Fibroblast of skin of scalp (primary cell): ENCODE measurements at places on chromosomes 11 and 22.

DNA sequence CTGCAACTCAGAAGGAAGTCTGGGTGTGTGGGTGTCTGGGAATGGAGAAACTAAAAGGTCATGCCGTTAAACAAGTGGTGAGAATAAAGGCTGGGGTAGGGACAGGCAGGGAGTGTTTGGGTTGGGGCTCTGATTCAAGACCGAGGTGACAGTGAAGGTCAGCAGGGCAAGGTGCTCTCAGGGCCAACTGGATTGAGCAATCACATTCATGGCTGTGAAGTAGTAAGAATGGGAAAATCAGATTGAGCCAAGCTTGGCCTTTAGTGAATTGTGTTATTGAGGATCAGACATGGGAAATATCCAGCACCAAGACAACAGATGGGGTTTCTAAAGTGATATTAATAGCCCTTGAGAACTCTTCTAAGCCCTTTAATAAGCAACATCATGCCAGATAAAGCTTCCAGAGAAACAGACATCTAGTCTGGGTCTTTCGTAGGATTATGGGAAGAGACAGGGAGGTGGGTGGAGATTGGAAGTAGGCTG, 24.3 kb downstream of the SCN3B start:
- no peak for DNase-seq

DNA sequence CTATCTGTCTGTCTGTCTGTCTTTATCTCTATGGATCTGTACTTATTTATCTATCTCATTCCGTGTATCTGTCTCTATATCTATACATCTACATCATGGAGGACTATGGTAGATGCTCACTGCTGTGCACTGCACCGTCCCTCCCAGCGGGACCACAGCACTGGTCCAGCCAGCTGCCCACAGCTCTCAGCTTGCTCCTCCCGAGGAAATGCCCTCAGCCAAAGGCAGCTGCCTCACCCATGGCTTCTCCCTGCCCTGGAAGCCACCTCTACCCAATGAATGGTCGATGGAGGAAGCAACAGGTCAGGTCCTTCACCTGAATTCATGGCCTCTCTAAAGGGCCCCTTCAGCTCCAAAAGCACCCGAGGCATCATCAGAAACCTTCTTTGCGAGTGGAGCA, 14.7 kb upstream of the CD81 start:
- DNase-seq = no peak

GRCh38 chr22:19657252-19658056, 56.8 kb upstream of the SEPTIN5 start:
- no peak for DNase-seq

DNA sequence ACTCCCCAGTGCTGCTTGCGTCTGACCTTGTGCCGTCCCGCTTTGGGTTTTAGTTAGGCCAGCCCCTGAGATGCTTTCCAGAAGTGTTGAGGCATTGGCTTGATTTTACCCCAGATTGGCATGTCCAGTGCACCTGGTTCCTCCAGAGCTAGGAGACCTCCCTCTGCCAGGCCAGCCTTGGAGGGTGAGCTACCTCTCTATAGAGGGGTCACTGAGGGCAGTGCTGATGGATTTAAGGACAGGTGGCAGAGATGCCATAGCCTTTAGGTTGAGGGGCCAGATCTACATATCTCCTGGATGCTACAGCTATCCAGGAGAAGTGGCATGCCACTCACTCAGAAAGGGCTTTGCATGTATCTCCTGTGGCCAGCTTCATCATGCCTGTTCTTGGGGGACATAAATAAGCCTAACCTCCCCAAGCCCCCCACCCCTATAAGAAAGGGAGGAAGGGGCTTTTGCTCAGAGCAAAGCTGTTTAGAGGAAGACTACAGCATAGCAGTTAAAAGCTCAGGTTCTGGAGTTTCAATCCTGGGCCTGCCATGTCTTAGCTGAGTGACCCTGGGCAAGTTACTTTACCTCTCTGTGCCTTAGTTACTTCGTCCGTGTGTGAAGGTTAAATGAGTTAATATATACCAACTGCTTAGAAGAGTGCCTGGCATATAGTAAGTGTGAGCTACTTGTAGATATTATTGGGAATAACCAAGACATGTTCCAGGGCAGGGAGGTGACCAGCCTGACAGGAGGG, 6.4 kb downstream of the UBE2L3 start:
- no peak for DNase-seq

DNA sequence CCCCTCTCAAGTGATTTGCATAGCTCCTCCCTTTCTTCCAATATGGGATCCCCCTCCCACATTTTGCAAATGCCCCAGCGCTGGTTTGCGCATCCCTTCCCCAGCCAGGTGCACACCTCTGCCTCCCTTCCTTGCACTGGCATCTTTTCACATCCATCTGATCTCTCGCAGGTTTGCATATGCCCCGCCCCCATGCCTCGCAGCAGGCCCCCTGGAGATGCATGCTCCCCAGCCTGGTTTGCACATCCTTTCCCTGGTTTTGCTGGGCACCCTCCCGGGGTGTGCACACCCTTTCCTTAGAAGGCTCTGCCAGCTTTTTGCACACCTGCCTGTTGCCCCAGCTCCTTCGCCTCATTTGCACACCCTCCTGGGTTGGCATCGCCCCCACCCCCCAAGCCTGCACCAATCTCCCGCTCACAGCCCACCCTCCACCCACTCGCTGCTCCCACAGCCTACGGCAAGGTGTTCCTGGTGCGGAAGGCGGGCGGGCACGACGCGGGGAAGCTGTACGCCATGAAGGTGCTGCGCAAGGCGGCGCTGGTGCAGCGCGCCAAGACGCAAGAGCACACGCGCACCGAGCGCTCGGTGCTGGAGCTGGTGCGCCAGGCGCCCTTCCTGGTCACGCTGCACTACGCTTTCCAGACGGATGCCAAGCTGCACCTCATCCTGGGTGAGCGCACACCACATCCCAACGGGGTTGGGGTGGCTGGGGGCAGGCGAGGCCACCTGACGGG, 917 bp downstream of the RPS6KA4 start:
- DNase-seq = no peak

- peak; percentile 14 for DNase-seq
Observed at GRCh38 chr11:32396991-32397390, 38.3 kb downstream of the WT1 start.

DNA sequence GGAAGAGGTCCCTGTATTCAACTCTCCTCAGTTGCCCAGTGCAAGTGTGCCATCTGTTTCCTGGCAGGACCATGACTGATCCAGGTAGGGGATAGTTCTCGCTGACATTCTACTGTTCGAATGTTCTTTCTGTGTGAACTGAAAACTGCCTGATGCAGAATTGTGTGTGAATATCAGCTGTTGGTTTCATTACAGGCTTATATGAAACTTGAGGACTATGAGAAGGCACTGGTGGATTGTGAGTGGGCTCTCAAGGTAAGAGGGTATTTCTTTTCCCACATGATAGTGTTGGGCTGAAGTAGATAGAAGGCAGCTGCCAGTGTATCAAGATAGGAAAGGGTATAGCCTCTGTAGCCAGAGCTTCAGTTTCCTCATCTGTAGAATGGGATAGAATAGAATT, 15.3 kb downstream of the TTC12 start:
- DNase-seq = no peak

- no peak for DNase-seq
Observed at GRCh38 chr22:40541300-40541699, 95.2 kb downstream of the MRTFA start.

DNA sequence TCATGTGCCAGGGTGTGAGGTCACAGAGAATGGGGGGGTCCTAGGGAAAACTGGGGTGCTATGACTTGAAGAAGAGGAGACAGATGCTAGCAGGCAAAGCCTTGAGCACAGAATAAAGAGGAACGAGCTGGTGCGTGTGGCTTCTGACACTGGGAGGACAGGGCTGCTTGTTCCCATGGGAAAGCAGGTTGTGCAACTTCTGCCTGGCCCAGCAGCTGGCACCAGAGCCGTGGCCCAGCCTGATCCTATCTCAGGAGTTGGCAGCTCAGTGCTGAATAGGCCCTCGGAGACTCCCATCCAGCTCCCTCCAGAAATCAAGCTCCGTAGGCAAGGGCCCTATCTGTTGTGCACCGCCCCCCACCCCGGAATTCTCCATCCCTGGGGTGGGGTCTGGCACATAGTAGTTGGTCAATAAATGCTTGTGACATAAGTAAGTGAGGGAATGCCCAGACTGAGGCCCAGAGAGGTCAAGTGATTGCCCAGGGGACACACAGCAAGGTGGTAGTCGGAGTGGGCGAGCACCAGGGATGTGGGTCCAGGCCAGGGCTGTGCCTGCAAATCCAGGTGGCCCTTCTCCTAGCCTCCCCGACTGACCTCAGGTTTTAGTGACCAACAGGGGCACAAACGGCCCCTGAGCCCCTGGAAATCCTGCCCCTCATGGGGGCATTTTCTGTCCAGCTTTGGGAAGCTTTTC, 19.5 kb upstream of the FADD start:
- no peak for DNase-seq

DNA sequence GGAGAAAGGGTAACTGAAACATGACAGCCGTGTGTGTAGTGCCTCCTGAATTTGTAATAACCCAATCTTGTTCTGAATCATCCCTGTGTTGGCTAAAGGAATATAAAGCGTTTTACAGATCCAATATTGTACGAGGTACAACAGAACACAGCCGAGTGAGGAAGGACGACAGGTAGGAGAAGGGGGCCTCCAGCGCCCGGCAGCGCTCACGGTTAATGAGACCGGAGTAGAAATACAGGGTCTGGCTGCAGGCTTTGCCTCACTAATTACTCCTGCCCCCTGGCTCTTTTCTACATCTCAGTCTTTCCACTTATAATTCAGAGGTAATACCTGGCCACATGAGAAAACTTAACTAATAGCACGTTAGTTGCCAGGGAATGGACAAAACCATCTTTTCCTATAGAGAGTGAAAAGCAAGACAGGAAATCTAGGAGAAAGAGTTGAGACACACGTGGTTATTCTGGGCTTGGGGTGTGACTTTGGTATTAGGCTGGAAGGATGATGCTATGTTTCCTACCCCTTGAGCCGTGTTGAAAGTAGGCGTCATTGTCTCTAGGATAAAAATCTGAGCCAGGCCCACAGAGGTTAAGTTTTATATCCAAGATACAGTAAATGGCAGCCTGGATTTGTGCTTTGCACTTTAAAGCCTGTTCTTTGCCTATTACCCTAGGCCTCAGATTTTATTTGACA, 54.1 kb downstream of the GRIK4 start:
- no peak for DNase-seq

DNA sequence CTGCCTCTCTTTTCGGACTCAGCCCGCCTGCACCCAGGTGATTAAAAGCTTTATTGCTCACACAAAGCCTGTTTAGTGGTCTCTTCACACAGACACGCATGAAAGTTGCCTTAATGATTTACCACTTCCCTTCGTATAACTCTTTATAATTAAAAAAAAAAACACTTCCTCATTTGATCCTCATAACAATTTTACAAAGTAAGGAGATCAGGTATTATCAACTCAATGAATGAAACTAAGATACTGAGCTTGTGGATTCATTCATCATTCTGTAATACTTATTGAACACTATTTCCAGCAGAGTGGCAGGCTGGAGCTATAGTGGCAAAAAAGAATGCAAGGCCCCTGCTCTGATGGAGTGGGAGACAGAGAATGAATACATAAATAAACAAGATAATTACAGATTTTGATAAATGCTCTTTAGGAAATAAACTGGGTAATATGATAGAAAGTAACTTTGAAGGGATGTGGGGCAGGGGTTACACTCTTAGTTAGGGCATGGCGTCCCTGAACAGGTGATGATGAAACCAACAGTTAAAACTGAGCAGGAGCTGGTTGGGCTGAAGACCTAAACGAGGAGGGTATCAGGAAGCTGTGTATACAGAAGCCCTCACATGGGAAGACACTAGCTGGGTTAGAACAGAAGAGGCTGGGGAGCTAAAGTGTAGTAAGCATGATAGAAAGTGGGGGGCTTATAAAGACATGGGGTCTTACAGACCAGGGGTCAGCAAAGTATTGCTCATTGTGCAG, 5.4 kb upstream of the CRTAM start:
- DNase-seq = no peak

GRCh38 chr11:128895526-128895925, 4.4 kb downstream of the KCNJ5 start:
- DNase-seq = no peak

DNA sequence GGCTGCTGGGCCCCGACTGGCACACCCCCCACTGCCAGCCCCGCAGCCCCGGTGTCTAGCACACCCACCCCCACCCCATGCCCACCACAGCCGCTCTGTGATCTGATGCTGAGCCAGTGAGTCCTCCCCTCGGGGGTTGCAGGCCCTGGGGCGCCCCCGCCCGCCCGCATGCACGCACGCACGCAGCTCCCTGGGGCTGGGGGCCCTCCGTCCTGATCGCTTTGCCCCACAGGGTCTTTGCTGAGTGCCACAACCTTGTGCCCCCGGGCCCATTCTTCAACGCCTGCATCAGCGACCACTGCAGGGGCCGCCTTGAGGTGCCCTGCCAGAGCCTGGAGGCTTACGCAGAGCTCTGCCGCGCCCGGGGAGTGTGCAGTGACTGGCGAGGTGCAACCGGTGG, 32.3 kb downstream of the MUC5B start:
- no peak for DNase-seq

GRCh38 chr22:47059701-47060161, 297.3 kb downstream of the TBC1D22A start:
- no peak for DNase-seq

DNA sequence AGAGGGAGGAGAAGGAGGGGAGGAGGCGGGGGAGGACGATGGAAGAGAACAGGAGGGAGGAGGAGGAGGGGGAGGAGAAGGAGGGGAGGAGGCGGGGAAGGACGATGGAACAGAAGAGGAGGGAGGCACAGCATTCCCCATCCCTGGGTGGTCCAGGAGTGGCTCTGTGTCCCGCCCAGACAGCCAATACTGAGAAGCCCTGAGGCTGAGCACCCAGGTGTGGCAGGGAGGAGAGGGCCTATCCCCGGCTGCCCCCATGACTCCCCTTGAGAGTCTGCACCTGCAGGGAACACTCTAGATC, 717 bp downstream of the MRGPRE start:
- no peak for DNase-seq

DNA sequence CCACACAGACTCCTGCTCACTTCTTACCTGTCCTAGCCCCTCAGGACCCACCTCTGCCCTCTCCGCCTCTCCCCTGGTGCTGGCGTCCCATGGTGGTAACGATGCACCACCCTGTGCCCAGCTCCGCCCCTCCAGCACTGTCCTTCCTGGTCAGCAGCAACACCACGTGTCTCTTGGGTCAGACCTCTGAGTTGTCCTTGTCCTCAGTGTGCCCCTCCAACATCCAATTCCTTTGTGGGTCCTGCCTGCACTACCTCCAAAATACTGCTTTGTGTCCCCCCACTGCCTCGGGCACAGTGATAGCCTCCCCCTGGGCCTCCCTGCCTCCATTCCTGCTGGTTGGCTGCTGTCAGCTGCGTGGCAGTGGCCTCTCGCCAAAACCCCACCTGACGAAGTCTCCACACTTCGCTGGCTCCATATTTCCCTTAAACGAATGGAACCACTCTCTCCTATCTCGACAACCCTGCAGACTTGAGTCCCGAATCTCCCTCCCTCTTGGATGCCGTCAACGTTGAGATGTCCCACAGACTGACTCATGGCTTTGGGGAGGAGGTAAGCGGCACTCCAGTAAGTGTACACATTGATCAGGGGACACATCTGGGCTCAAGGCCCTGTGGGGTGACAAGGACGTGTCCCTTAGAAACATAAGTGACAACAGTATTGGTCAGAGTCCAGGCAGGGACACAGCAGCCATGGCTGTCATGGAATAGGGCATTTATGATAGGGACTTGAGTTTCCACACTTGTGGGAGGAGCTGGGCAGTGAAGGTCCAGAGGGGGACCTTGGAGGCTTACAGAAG, 42.8 kb downstream of the SHISAL1 start:
- DNase-seq = no peak
